ENCODE measurements at places on chromosomes 3 and 15.

GRCh38 chr3:8937064-8938020 is 25.9 kb downstream of the RAD18 start:
- no peak for DNase-seq

- no peak for DNase-seq
Observed at GRCh38 chr3:66206806-66207205, 14.0 kb upstream of the SLC25A26 start.

DNA sequence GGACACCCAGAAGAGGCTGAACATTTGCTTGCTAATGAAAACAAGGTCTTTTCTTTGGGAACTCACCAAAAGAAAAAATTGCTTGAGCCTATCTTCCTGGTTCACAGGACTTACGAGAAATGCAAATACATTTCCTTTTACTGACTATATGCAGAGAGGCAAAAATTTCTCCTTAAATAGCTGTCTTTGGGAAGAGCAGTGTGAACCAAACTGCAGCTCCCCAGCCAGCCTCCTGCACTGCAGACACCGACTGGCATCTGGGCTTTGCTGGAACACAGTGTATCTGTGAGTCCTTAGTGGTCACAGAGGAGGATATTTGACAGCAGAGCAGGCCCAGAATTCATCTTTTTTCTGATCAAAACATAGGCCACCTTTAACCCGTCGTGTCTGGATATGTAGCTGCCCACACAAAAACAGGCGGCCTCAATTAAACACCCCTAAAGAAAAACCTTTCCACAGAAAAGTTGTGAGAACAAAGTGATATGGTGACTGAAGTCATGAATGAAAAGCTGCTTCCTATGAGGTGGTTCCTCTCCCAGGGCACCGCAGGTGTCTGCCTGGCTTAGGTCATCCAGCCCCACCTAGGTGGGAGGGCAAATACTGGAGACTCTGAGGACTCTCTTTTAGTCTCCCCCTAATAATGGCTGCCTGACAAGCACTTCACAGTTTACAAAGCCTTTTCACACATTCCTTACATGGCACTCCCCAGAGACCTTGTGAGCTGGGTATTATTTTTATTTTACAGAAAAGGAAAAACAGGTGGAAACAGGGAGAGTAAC is 46.1 kb upstream of the TMEM158 start:
- no peak for DNase-seq

- no peak for DNase-seq
Observed at GRCh38 chr3:127748754-127749327, 73.5 kb downstream of the MGLL start.

DNA sequence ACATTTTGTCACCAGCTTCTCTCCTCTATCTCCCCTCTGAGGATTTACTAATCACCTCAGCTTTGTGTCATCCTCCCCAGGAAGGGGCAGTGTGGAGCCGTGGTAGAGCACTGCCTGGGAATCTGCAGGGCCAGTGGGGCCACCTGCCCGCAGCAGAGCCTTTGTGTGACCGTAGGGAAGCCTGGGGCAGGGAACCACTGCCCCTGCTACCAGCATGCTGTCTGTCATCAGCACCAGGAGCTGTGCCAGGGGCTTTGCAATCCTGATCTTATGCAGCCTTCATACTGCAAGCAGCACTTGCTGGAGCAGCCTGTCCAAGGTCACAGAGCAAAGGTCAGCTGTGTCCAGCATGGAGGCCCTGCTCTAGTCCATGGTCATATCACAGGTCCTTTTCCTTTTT is 170.2 kb upstream of the IL12A start:
- no peak for DNase-seq

- no peak for DNase-seq
Observed at GRCh38 chr3:71987828-71988227, 202.9 kb upstream of the PROK2 start.

- no peak for DNase-seq
Observed at GRCh38 chr3:37571269-37571668, 290.4 kb upstream of the CTDSPL start.

GRCh38 chr3:107271787-107272387 is 105.4 kb upstream of the CCDC54 start:
- DNase-seq = no peak

DNA sequence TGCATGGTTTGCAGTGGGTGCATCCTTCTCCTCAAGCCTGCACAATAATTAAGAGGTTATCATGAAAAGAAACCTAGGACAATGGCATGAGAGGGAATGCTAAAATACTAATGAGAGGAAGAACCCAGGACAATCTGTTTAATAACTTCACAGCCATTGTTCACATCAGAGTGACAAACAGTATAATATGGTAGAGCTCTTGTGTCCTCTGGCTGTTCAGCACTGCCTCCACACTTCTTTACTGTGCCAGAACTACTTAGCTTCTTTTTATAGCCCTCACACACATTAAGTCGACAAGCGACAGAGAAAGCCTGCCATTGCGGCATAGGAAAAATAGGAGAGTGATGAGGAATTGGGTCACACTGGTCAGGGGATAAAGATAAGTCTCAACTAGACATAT is 65.0 kb upstream of the MEIS2 start:
- DNase-seq = no peak

- no peak for DNase-seq
Observed at GRCh38 chr15:34182942-34183341, 27.0 kb downstream of the KATNBL1 start.

GRCh38 chr3:101902041-101902440 is 52.7 kb downstream of the NFKBIZ start:
- no peak for DNase-seq

DNA sequence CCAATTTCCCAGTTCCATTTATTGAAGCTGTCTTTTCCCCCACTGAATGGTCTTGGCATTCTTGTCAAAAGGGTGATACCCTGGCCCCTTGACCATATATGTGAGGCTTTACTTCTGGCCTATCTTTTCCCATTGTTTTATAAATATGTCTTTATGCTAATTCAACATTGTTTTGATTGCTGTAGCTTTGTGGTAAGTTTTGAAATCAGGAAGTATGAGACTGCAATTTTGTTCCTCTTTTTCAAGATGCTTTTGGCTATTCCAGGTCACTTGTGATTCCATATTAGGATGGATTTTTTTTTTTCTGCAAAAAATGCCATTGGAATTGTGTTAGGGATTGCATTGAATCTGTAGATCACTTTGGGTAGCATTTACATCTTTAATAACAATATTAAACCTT is 141.2 kb upstream of the MANF start:
- no peak for DNase-seq

- DNase-seq = no peak
Observed at GRCh38 chr15:49748791-49749190, 127.9 kb downstream of the DTWD1 start.

DNA sequence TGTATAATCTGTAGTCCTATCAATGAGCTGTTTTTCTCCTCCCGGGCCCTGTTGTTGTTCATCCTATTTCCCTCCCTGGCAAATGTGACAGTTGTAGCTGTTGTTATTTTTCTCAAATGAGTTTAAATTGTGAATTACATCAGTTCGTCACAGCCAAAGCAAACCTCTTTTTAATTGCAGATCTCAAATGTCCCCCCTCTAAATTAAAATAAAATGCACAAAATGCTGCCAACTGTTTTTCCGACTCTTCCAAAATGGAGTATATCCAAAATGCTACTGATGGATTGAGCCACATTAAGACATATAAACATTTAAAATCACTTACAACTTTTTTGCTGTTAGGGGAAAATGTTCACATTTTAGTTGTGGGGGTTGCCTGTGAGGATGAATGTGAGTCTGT is 29.8 kb upstream of the SUCLG2 start:
- no peak for DNase-seq

DNA sequence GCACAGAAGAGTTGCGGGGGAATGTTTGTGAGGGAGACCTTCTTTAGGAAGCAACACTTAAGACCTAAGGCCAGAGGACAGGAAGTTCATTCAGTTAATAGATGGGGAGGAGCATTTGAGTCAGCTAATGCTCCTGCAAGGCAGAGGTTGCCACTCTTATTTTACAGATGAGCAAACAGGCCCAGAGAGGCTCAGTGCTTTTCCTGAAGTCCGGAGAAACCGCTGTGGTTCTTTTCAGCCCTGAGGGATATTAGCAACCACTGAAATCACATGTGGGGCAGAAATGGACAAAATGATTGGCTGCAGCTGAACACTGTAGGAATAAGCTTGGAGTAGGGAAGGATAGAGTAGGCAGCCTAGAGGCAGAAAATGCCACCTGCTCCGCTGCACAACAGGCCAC is 33.3 kb upstream of the RTP4 start:
- DNase-seq = no peak

DNA sequence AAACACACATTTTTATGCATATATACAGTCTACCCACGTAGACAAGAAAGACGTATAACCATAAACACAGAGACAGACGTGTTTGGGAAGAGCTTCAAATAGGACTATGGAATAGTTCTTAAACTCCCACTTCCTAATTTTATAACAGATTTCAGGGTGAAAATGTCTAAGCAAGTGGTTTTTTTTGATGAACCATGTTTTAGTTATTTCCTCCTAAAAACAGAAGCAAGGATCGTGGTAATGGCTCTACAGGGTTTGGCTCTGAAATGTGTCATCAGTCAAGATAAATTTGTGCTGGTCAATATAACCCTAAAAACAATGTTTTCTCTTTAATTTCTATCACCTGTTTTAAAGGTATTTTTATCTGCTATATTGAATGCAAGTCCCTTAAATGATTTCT is 58.2 kb downstream of the FMN1 start:
- no peak for DNase-seq

GRCh38 chr3:56355570-56356185 is 112.6 kb downstream of the ERC2 start:
- DNase-seq = no peak

DNA sequence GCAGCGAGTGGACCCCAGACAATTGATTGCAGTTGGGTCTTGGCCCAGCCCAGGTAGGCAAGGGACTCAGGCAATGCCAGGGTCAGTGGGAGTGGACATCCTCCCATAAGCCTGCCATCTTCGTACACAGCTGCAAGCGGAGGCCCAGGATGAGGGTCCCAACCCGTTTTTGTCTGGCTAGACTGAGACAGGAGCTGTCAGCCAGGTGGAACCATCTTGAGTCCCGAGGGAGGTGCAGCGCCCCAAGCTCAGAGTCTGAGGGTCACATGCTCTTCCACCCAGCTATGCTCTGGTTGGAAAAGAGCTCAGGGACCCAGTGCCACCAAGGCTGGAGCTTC is 22.6 kb upstream of the IP6K2 start:
- DNase-seq = no peak

DNA sequence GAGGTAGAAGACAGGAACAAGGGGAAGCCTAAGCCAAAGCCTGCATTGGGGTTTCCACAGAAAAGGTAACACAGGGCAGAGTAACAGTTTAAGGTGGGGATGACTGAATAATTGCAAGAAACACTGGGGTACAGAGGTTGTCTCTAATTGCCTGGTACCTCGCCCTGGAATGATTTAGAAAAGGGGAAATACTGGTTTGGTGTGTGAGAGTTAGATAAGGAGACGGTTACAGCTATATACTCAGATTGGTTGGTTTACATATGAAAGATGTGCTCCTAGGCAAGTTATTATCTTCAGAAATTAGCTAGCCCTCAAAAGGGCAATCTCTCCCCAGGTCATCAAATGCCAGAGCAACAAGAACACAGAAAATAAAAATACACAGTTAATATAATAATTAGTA is 58.8 kb downstream of the SMARCC1 start:
- no peak for DNase-seq

GRCh38 chr15:40270246-40270995 is 12.4 kb downstream of the ANKRD63 start:
- DNase-seq = no peak

DNA sequence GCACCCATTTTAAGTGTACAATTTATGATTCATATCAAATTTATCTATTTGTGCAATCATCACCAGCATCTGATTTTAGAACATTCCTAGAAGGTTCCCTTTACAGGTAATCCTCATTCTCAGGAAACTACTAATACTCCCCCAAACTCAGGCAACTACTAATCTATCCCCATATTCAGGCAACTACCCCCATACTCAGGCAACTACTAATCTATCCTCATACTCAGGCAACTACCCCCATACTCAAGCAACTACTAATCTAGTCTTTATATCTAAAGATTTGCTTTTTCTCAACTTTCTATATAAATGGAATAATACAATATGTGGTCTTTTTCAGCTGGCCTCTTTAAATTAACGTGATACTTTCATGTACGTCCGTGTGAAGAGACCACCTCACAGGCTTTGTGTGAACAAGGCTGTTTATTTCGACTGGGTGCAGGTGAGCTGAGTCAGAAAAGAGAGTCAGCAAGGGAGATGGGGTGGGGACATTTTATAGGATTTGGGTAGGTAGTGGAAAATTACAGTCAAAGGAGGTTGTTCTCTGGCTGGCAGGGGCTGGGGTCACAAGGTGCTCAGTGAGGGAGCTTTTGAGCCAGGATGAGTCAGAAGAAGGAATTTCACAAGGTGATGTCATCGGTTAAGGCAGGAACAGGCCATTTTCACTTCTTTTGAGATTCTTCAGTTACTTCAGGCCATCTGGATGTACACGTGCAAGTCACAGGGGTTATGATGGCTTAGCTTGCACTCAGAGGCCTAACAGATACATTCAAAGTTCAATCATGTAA is 1444.5 kb upstream of the CADM2 start:
- no peak for DNase-seq

DNA sequence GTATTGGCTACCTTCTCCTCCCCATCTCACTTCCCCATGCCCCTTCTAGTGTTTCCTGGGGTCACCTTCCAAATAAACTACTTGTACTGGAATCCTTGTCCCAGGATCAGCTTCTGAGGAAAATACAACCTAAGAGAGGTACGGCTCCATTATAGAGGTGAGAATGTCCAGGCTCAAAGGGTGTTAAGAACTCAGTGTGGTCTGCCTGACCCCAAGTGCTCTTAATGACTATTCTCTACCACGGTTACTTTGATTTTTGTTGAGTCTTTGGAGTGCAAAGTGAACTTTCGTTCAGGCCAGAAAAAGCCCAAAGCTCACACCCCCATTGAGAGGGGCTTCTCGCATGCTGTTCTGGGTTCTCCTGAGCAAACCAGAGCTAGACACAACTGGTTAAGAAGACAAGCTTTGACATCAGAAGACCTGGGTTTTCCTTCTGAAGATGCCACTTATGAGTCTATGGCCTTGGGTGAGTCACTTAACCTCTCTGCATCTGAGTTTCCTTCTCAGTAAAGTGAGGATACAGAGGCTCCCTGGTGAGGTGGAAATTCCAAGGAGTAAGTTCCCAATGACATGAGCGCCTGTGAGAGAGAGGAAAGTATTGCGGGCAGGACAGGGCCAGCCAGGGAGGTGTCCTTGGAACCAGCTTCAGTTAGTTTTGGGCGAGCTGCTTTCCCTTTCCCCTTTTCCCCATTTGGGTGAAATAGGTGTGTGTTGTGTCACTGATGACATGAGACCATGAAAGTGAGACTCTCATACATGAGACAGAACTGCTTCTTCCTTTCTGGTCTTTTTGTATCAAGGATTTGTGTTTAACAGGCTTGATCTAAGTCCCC is 475.0 kb upstream of the PROK2 start:
- DNase-seq = no peak

DNA sequence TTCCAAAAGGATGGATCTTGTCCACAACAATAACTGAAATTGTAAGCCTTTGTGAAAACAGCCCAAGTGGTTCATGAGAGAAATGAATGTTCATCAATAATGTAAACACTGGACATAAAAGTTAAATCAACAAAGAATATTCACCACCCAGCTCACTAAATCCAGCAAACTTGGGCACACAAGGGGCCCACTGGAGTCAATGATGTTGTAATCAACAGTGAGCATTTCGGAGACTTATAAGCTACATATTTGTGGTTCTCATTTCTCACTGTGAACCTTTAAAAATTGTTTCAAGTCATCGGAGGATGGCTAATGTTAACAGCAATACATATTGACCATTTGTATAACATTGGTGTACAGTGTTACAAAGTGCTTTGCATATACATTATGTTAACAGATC is 63.1 kb downstream of the VGLL4 start:
- DNase-seq = no peak

Measured in substantia nigra (tissue), 51 donors.